ENCODE measurements at places on chromosomes 5 and 9.

DNA sequence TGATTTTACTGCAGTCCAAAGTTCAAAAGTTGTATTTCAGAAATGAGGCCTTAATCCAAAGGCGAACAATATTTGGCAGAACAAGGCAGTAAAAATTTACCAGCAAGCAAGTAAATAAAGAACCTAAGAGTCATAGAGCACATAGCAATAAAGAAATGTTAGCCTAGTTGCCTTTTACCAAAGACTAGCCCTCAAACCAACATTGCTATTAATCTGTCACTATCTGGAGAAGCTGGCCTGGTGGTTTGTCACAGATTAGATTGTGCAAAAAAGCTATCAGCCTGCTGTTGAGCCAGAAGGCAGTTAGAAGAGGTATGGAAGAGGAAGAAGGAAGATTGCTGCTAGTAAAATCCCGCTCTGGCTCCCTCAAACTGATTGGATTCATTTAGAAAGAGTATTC lies 304.7 kb upstream of the KLF4 start:
- DNase-seq, result no peak

- no peak for DNase-seq
Measured at GRCh38 chr9:129851821-129852220, 16.6 kb downstream of the USP20 start.

- DNase-seq, result no peak
Measured at GRCh38 chr9:14301583-14302021, 12.3 kb downstream of the NFIB start.

DNA sequence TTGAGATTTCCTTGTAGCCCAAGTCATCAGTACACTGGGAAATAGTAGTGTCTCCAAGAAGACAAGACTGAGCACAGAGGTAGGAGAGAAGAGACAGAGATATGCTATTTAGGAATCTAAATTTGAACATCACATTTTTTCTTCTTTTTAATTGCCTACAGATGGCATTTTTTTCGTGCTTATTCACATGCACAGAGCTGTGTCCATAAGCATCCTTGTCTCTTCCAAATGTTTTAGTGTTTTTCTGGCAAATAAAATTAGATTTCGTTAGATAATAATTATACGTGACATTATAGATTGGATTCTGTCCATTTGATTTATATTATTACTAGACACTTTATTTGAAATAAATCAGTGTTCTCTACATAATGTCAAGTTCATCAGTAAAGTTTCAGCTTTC lies 80.9 kb downstream of the PRR16 start:
- DNase-seq, result no peak

GRCh38 chr9:74940600-74940999 lies 12.1 kb downstream of the C9orf40 start:
- DNase-seq, result no peak

GRCh38 chr9:91241909-91242308 lies 119.8 kb downstream of the AUH start:
- DNase-seq, result no peak

DNA sequence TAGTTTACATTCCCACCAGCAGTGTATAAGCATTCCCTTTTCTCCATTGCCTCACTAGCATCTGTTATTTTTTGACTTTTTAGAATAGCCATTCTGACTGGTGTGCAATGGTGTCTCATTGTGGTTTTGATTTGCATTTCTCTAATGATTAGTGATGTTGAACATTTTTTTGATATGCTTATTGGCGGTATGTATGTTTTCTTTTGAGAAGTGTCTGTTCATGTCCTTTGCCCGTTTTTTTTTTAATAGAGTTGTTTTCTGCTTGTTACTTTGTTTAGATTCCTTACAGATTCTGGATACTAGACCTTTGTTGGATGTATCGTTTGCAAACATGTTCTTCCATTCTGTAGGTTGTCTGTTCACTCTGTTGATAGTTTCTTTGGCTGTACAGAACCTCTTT lies 25.3 kb downstream of the NIPBL start:
- no peak for DNase-seq

DNA sequence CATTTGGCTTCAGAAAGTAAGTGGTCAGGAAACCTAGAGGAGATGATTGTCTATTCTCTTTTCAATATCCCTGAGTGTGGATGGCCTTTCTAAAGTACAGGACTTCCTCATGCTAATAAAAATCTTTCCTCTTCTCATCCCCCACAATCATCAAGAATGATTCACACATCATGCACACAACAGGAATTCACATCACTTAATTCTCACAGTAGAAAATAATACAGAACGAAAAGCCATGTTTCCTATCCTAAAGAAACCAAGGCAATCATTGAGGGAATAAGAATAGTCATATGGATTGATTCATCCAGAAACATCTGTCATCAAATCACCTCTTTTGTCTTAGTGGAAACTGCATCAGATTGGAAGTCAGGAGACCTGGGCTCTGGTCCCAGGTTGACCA lies 203.1 kb upstream of the PIK3R1 start:
- DNase-seq, result no peak

- DNase-seq, result no peak
Measured at GRCh38 chr9:136292591-136293448, 11.1 kb downstream of the CCDC187 start.

DNA sequence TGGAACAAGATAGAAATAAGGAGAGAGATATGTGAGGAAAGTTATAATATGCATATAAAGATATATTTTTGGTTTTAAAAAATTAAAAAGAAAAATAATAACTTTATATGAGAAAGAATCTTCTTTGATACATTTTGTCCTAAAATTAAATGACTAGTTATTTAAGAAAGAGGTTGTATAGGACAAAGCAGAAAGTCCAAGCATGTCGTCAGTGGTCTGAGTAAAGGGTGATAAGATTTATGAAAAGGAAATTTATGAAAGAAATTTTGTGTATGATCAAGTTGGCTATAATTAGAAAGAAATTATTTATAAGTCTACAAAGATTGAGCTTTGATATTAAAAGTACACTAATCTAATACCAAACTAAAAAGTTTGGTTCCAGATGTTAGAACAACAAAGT lies 32.0 kb downstream of the GTF3C4 start:
- no peak for DNase-seq

DNA sequence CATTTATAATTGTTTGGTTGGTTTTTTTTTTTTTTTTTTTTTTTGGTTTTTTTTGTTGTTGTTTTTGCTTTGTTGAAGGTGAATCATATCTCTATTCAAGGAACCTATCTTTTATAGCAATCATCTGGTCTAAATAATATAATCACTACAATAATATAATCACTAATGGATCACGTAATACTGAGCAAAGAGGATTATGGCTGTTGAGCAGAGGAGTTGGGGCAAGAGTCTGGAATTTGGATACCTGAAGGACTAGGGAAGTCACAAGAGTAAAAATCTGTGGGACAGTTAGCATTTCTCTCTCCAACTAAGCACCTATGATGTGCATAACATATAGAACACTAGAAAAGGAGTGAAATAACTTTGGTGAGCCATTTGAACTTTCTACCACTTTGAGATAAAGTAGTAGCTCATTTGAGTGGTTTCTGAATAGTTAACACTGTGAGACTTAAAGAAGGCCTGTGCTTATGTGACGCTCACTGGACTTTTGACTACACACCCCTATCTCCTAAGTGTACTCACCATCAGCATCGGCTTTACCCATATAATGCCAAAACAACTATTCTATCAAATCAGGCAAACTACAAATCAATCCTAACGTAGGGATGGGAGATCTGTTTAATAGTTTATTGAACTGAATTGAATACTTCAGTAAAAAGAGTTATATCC lies 564.9 kb upstream of the TUSC1 start:
- no peak for DNase-seq

DNA sequence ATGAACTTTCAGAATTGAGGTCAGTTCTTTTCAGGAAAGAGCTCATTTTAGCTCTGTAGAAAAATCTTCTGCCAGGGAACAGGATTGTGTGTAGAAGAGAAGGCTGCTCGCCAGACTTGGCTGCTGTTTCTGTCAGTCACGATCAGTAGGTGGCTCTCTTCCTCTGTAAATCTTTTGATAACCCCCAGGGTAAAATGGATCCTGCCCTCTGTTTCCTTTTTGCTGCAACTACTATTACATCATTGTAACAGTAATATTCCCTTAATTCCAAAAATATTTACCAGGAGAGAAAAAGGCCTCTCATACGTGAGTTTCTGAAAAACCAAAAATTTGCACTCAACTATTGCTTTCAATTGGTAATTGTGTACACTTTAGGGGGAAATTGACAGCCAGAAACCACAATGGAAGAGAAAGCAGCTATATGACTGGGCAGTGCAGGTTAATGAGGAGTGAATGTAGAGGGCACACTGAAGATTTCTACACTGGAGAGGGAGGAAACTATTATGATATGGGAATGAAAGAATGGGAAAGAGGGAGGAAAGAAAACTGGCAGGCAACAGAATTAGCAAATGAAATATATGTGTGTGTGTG lies 12.3 kb downstream of the IFNA21 start:
- DNase-seq, result no peak

DNA sequence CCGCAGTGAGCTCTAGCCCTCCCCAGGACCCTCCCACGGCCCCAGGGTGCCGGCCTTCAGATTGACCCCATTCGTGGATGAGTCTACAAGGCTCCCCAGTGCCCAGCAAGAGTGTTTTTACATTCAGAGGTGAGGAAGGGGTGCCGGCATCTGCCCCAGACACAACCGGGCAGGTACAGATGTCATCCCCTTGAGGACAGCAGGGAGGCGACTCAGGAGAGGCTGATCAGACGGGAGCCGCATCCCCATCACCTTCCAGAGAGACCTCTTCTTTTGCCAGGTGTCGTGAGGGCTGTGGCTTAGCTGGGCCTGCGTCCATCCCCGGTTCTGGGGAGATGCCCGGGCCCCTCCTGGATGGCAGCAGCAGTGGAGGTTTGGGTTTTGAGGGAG lies 4.3 kb upstream of the LRRC14B start:
- no peak for DNase-seq

GRCh38 chr9:19485193-19485592 lies 76.4 kb downstream of the ACER2 start:
- no peak for DNase-seq

- DNase-seq, result no peak
Measured at GRCh38 chr9:69134412-69134811, 39.7 kb upstream of the TJP2 start.

DNA sequence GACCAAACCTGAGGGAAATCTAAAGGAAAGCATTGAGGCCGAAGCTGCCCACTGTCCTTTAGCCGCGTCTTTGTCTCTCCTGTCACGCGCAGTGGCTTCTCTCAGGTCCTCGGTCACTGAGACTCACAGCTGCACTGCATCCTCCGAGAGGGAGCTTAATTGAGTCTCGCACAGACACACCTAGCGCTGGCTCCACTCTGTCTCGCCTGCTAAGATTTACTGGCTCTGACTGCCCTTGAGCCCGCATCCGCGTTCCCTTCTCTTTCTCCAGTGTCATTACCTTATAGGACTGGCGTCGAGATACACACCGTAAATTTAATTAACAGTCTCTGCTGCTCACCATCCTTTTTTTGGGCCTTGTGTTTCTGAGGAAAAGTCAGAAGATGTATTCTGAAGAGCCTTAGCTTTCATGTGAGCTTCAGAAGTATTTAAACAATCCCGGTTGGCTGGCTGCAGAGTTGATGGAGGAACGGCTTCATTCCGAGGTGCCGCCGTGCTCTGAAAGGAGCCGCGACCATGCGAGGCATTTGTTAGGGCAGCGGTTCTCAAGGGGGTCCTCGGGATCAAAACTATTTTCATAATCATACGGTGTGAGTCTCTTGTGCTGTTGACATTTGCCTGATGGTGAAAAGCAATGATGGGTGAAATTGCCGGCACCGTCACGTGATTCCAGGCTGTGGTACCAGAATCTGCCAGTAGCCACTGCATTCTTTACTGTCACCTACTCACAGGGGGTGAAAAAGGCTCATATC lies 58.3 kb downstream of the GPR107 start:
- no peak for DNase-seq

DNA sequence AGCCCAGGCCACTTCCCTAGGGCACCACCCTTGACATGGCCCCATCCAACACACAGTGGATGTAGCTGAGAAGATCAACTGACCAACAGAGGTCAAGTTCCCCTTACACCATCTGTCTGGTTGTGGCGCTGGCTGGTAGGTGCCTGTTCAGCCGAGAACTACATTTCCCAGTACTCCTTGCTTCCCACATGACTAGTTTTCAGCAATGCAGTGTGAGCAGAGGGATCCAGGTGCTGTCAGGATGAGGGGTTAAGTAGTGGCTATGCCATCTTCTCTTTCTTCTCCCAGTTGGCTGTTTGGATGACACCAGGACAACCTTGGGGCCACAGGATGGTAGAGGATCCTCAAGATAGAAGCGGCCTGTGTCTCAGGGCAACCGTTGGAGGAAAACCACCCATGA lies 48.6 kb upstream of the SH3PXD2B start:
- DNase-seq, result no peak

DNA sequence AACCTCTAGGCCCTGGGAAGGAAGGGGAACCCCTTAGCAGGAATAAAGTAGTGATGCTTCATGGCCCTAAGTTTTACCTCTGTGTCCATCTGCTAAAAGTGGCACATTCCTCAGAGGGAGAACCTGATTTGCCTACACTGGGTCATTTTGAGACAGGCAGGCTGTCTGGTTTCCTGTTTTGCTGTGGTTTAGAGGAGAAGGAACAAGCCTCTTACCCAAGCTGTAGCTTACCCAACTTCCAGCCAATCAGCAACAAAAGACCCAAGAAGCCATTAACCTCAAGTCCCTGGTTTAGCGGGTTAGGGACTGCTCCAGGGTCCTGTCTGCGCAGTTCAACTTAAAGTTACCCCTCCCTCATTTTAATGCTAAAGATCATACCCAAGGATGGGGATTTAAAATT lies 411.0 kb downstream of the MAT2B start:
- DNase-seq, result no peak

- no peak for DNase-seq
Measured at GRCh38 chr5:15904899-15905830, 274.4 kb downstream of the MARCHF11 start.

DNA sequence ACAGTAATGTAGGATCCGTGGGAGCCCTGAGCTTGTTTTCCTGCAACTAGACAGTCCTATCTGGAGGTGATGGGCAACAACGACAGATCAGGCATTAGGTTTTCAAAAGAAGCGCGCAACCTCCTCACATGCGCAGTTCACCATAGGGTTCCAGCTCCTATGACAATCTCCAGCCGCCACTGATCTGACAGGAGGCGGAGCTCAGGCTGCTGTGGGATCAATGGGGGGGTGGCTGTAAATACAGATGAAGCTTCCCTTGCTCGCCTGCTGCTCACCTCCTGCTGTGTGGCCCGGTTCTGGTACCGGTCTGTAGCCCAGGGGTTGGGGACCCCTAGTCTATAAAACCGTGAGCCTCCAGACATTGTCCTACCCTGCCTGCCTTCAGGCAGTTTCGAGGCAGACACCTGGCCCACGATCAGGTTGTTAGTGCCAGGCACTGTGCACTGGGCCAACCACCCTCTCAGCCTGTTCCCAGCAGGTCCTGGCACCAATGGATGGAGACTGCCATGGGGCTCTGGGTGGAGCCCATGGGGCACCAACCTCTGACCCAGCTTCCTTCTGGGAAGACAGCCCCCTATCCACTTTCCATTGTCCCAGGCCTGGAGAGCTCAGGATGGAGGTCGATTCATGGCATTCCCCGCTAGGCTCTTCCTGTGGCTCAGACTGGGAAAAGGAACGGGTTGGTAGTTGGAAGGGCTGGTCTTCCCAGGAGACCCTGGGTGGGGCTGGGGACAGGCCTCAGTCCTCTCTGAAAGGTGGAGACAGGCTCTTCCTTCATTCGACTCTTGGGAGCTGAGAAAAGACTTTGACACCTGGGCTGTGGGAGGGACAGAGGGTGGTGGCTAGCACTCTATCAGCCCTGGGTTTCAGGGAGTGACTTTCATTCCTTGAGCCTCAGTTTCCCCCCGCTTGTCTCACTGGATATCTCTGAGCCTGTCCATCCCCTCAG lies 1.7 kb downstream of the ENDOG start:
- DNase-seq, result no peak

GRCh38 chr5:84113246-84114105 lies 271.2 kb downstream of the EDIL3 start:
- DNase-seq, result no peak

- DNase-seq, result peak; percentile 43
Measured at GRCh38 chr9:14895806-14896205, 14.4 kb downstream of the FREM1 start.

Data from epithelial cell of prostate (primary cell).